Cerebellum (tissue), 4 donors: ENCODE measurements at places on chromosomes 1 and 21.

- DNase-seq: no peak
These were observed 104.4 kb downstream of the GALNT2 start for GRCh38 chr1:230171356-230172015.

DNA sequence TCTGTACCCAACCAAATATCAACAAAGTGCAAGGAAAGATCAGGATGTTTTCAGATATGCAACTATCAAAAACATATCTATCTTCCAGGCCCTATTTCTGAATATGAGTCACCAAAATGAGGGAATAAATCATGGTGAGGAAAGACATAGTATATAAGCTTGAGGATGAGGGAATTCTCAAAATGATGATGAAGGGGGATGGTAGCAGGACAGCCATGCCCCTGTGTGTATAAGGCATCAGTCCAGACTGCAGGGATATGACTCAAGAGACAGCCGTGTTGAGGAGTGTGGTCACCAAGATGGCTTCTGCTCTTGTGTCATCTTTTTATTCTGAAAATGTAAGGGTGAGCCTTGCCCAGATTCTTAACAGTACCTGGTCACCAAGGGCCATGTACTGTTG is 4.4 kb upstream of the WDR64 start:
- no peak for DNase-seq

DNA sequence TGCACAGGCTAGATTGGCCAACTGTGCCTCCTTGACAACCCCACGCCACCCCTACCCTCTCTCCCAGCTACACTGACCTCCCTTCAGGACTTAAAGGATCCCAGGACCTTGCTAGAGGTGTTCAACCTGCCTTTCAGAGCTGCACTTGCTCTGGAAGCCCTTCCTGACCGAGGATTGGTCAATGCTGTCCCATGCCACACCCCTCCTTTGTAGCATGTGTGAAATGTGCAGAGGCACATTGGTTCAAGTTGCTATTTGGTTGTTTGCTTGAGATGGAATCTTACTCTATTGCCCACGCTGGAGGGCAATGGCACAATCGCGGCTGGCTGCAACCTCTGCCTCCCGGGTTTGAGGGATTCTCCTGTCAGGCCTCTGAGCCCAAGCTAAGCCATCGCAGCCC is 21.8 kb downstream of the ACTA1 start:
- peak; percentile 61 for DNase-seq

DNA sequence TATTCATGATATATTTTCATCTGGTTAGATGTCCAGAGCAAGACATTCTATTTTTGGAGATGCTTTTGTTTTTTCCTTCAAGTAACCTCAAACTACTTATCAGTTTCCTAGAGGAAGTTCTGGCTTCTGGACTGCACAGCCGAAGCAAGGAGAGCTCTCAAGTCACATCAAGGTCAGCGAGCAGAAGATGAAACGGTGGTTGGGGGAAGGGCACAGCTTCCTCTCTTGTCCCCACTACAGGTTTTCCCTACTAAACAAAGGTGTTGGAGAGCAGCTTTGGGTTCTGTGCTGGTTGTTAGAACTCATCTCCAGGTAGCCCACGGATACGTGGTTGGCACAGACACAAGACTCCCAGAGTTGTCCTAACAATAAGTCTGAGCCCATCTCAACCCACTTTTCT is 5.1 kb upstream of the PLEKHO1 start:
- no peak for DNase-seq

DNA sequence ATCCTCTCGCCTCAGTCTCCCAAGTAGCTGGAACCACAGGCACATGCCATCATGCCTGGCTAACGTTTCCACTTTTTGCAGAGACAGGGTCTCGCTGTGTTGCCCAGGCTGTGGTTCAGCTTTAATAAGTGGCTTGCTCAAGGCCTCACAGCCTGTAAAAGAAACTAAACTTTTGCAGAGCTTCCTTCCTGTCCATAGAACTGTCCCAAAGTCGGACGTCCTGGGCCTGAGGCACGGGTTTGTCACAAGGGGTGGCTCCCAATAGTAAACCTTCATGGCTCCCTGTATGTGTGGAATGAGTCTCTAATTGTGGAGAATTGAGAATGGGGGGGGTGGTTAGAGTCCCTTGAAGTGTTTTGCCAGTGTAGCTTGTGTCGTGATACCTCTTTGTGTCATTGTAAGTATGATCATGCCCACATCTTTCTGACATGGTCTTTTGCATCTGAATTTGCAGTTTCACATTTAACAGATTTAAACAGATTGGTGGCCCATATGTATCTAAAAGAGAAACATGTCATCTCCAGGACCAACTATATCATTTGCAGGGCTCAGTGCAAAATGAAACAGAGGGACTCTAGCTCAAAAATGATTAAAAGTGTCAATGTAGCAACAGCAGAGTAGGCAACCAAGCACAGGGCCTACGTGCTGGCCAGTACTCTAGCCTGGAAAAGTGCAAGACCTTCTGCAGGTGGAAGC is 332.1 kb downstream of the KIF26B start:
- no peak for DNase-seq

DNA sequence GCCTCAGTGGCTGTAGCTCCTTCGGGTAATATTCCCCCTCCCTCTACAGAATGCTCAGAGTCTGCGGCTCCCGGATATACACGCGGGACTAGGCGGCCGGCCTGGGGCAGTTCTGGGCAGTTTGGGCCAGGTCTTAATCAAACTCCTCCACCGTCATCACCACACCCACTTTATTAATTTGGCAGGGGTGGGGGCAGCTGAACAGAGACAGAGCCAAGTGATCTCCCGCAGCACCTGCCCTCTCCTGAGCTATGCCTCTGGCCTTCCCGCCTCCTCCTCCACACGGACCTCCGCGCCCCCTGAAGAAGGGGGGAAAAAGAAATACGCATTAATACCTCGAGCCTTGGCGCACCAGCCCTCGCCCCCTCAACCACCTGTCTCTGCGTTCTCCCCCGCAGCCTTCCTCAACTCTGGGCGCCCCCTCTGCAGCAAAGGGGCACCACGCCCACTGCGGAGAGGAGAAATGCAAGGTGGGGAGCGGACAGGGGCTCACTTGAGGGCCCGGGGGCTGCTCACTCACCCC is 42.6 kb downstream of the CD34 start:
- DNase-seq: peak; percentile 40

- DNase-seq: no peak
These were observed 1.0 kb downstream of the ZBTB48 start for GRCh38 chr1:6580593-6581409.

GRCh38 chr1:2344744-2345296 is 46.5 kb downstream of the MORN1 start:
- no peak for DNase-seq

- no peak for DNase-seq
These were observed 32.0 kb downstream of the PCNT start for GRCh38 chr21:46356005-46356338.

- DNase-seq: no peak
These were observed 18.1 kb downstream of the KIAA0040 start for GRCh38 chr1:175174309-175175102.

GRCh38 chr1:167330601-167331293 is 110.1 kb downstream of the POU2F1 start:
- no peak for DNase-seq

DNA sequence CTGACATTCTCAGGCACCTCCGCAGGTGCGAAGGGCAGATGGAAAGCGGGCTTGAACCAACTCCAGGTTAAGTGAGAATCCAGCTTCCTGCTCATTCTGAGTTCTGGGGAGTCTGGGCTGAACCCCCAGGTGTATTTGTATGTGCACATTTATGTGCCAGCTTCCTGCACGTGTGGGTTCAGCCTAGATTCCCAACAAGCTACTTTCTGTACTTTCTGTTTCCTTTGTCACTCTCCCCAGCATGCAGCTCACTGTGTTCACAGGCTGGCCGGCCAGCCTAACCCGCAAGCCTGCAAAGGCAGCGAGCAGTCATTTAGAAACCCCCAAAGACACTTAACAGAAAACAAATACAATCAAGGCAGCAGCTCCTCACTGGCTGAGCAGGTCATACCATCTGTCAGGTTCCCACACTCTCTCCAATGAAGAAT is 1.3 kb upstream of the IL19 start:
- DNase-seq: no peak

DNA sequence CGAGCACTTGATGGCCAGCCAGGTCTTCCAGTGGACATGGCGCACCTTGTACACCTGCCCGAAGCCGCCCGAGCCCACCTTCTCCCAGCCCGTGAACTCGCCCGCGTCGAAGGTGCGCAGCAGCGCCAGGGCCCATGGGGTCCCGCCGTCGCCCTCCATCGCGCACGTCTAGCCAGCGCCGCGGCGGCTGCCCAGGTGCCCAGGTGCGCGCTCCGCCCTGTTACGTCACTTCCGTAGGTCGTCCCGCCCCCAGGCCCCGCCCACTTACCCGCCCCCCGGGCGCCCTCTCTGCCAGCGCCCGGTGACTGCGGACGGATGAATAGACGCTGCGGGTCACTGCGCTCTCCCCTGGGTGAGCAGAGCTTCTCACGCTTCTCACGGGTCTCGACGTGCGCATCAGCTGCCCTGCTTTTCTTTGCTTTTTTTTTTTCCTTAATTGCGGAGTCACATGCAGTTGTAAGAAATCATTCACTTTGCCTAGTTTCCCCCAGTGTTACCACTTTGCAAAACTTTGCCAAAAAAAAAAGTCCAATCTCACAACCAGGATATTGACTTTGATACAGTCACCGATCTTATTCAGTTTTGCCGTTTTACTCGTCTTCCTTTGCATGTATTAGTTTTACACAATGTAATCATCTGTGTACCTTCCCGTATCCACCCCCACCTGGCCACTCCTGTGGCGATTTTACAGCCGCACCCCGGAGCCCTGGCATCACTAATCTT is at the start of gene RIPK4:
TSS of gene RIPK4 (minus strand) at position 170 of the 723 bp plus-strand sequence. CDS start at position 159, 11 bp downstream.
- DNase-seq: no peak

DNA sequence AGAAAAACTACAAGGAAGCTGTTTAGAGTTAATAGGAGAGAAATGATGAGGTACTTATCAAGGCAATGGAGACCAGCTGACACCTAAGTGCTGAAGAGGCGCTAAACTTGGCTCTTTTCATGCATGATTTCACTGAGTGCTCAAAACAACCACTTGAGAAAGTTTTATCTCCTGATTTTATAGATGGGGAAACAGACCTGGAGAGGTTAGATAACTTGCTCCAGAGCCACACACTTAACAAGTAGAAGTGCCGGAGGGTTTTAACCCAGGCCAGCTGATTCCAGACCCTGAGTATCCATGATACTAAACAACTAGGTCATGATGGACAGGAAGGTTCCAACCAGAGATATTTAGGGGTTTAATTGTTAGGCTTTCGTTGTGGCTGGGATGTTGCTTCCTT is 25.9 kb downstream of the UBE2U start:
- DNase-seq: no peak

GRCh38 chr1:166811691-166812090 is 27.6 kb upstream of the POGK start:
- DNase-seq: no peak

DNA sequence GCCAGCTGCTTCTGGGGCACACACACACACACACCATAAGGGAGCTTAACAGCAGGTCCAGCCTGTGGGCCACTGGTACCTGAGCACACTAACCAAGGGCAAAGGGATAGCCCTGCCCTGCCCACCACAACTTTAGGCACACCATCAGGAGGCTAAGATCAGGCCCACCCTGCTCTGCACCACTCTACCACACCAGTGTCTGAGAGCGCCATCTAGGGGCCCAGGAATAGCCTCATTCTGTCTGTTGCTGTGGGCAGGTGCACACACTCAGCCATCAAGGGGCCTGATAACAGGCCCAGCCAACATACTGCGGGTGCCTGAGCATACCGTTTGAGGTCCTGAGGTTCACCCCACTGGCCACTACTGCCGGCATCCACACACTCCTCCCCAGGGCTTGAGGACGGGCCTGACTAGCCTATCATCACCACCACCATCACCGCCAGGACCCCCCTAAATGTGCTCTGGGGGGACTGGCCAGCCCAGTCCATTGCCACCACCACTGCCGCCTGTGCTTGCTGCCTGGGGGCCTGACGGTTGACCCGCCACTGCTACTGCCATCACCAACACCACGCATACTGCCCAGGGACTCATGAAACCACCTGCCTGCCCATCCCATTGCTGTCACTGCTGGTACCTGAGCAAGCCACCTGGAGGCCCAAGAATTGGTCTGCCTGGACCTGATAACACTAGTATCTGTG is 31.3 kb downstream of the NSL1 start:
- no peak for DNase-seq

GRCh38 chr1:167669209-167670124 is 39.4 kb downstream of the RCSD1 start:
- no peak for DNase-seq

DNA sequence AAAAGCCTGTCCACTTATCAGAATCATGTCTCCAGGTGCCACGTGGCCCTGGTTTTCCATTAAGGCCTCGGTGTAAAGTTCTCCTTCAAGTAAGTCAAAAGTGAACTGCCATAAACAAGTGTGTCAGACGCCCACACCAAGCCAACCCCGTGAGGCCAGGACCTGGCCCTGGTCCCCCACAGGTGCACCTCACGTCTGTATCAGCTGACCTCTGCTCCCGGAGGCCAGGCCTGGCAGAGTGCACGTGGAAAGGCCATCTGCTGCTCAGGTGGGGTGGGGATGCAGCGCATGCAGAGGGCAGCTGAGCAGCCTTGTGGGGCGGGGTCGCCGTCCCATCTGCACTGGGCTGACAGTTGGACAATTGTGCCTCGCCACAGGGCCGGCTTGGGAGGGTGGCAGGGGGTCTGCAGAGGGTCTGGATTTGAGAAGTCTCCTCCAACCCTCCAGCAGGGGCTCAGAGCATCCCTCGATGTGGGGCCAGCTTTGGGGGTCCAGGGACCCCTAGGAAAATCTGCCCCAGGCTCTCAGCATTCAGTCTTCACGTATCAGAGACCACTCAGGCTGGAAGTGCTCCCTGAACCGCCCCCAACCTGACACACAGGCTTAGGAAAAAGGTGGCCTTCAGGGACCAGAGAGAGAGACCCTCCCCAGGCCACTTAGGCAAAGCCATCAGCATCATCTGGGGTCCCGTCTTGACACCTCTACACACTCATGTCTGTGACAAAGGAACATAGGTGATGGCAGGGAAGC is 3.0 kb downstream of the SLC19A1 start:
- no peak for DNase-seq

- no peak for DNase-seq
These were observed 6.5 kb downstream of the RUNX3 start for GRCh38 chr1:24923485-24924113.

DNA sequence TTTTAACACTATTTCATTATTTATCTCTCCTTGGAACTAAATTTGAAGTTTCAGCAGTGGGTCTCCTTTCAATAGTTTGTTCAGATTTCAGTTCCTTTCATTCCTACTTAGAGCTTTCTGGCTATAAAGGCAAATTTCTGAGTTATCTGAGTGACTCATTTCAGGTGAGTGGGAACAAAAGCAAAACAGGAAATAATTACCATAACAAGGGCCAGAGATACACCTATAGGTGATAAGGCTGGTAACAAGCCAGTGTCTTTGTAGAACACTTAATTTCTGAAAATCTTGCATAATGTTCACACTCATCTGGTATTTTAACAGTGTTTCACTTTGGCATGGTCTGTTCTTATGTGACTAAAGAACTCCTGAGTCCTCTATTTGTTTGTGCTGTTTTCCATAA is 64.5 kb upstream of the PRRC2C start:
- DNase-seq: no peak

- DNase-seq: no peak
These were observed 53.2 kb upstream of the B3GALNT2 start for GRCh38 chr1:235557495-235557894.
